Tracheal epithelial cell (primary cell): ENCODE measurements at places on chromosomes 2 and 18. TPM values are rescaled to one million over a fixed set of nuclear protein-coding genes. Genes with fewer than 3 reads are reported as not detected.

The GPR45 gene
- not detected in 2 replicates for total RNA-seq

The SLC20A1 gene
- total RNA-seq: 47.0 and 49.4 TPM in 2 replicates

The ZEB2 gene
- total RNA-seq: 2.2 TPM in 1 of 2 replicates, not detected in the other

The ABHD1 gene
- not detected in 2 replicates for total RNA-seq

The CD302 gene
- 0.21 and 0.48 TPM in 2 replicates for total RNA-seq

The NDUFAF7 gene
- 8.4 and 13.2 TPM in 2 replicates for total RNA-seq

The MC4R gene
- not detected in 2 replicates for total RNA-seq

The SLC19A3 gene
- 0.48 TPM in 1 of 2 replicates, not detected in the other for total RNA-seq

The IL18RAP gene
- total RNA-seq: 0.48 TPM in 1 of 2 replicates, not detected in the other

The SLC4A1AP gene
- total RNA-seq: 23.2 and 27.7 TPM in 2 replicates

The WNT10A gene
- 7.7 and 9.8 TPM in 2 replicates for total RNA-seq

The SMIM21 gene
- under 0.01 TPM in 1 of 2 replicates, not detected in the other for total RNA-seq

The MLPH gene
- 9.9 and 16.4 TPM in 2 replicates for total RNA-seq

The CCL20 gene
- 2.6 and 158 TPM in 2 replicates for total RNA-seq

The TIGD1 gene
- 0.96 and 1.7 TPM in 2 replicates for total RNA-seq

The PRKAG3 gene
- total RNA-seq: not detected in 2 replicates

The CNGA3 gene
- total RNA-seq: not detected in 2 replicates

The OR6B2 gene
- not detected in 2 replicates for total RNA-seq

The MOCOS gene
- 15.9 and 32.6 TPM in 2 replicates for total RNA-seq

The MAP2 gene
- 5.3 and 8.7 TPM in 2 replicates for total RNA-seq

The KYNU gene
- total RNA-seq: 41.1 and 77.8 TPM in 2 replicates

The TRPM8 gene
- 0.96 TPM in 1 of 2 replicates, not detected in the other for total RNA-seq

The GALNT1 gene
- total RNA-seq: 82.7 and 107 TPM in 2 replicates

The MEIS1 gene
- total RNA-seq: 8.9 and 26.4 TPM in 2 replicates

The GALR1 gene
- not detected in 2 replicates for total RNA-seq

The CFAP221 gene
- 0.72 TPM in 1 of 2 replicates, not detected in the other for total RNA-seq

The FN1 gene
- total RNA-seq: 78.0 and 4,192 TPM in 2 replicates

The POTEE gene
- not detected in 2 replicates for total RNA-seq

The ATP5MC3 gene
- total RNA-seq: 87.0 and 104 TPM in 2 replicates

The TEKT4 gene
- not detected in 2 replicates for total RNA-seq

The ITPRIPL1 gene
- 1.9 and 3.6 TPM in 2 replicates for total RNA-seq

The CFC1 gene
- total RNA-seq: not detected in 2 replicates

The KCNS3 gene
- 3.0 and 20.2 TPM in 2 replicates for total RNA-seq

The SERPINB4 gene
- total RNA-seq: 8.1 and 10.8 TPM in 2 replicates

The CPS1 gene
- total RNA-seq: 19.8 and 21.4 TPM in 2 replicates

The GPBAR1 gene
- total RNA-seq: 0.43 TPM in 1 of 2 replicates, not detected in the other

The RAX gene
- not detected in 2 replicates for total RNA-seq

The PAX3 gene
- total RNA-seq: not detected in 2 replicates

The IL37 gene
- total RNA-seq: not detected in 2 replicates

The TMEM178A gene
- 0.43 TPM in 1 of 2 replicates, not detected in the other for total RNA-seq

The SERPINB2 gene
- total RNA-seq: 23.9 and 219 TPM in 2 replicates

The SPDYA gene
- 0.85 and 0.96 TPM in 2 replicates for total RNA-seq

The ALPI gene
- total RNA-seq: not detected in 2 replicates

The AFTPH gene
- total RNA-seq: 50.8 and 52.2 TPM in 2 replicates

The TMEM200C gene
- under 0.01 TPM in 1 of 2 replicates, not detected in the other for total RNA-seq

The MARCHF4 gene
- total RNA-seq: 0.48 TPM in 1 of 2 replicates, not detected in the other
